Tracheal epithelial cell (primary cell): ENCODE measurements at places on chromosomes 5 and 9. TPM values are rescaled to one million over a fixed set of nuclear protein-coding genes. Genes with fewer than 3 reads are reported as not detected.

The PRRT1B gene
- total RNA-seq, result not detected in 2 replicates

The CCNO gene
- 1.2 and 7.2 TPM in 2 replicates for total RNA-seq

The LMX1B gene
- not detected in 2 replicates for total RNA-seq

The RNF183 gene
- total RNA-seq, result under 0.01 and 1.9 TPM in 2 replicates
